ENCODE measurements at places on chromosomes 4 and X.
A peak's percentile ranks its signal among the peaks of the same experiment; 100 is the strongest.

- DNase-seq: no peak
These were observed 756.5 kb upstream of the AGA start for GRCh38 chr4:178198691-178199090.

DNA sequence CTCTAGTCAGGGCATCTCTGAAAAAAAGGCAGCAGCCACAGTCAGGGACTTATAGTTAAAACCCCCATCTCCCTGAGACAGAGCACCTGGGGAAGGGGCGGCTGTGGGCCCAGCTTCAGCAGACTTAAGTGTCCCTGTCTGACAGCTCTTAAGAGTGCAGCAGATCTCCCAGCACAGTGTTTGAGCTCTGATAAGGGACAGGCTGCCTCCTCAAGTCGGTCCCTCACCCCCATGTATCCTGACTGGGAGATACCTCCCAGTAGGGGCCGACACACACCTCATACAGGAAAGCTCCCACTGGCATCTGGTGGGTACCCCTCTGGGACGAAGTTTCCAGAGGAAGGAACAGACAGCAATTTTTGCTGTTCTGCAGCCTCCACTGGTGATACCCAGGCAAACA lies 129.0 kb downstream of the ANXA5 start:
- DNase-seq: no peak

GRCh38 chrX:39576041-39576872 lies 521.5 kb downstream of the BCOR start:
- DNase-seq: no peak

- DNase-seq: no peak
These were observed 17.5 kb downstream of the FHIP1A start for GRCh38 chr4:151426513-151426912.

GRCh38 chr4:97507587-97508245 lies 635.6 kb downstream of the STPG2 start:
- no peak for DNase-seq

DNA sequence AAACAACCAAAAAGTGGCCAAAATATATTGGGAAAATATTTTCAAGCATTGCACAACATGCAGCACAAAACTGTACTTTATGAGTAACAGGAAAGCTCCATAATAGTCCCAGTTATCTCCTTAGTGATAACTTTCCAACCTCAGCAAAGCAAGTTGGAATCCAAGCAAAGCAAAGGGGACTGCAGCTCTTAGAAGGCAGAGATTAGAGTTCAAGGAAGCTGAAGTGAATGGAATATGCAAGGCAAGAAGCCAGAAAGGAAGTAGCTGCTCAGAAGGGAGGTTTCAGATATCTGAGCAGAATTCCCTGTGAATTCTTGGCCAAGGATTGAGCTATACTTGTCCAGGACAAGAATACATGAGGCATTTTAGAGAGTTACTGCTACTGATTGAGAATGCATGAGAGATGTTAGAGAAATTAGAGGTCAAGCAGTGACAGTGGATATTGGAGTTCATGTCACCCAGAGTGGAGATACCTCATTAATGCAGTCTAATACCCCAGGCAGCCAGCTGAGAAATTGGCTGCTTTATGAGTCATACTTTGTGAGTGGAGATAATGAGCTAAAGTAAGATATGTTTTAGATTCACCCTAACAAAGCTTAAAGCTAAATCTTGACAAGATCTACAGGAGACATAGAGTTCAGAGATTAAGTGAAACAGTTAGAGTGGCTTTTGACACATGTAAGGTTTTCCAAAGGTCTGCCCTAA lies 102.8 kb downstream of the INPP4B start:
- no peak for DNase-seq

DNA sequence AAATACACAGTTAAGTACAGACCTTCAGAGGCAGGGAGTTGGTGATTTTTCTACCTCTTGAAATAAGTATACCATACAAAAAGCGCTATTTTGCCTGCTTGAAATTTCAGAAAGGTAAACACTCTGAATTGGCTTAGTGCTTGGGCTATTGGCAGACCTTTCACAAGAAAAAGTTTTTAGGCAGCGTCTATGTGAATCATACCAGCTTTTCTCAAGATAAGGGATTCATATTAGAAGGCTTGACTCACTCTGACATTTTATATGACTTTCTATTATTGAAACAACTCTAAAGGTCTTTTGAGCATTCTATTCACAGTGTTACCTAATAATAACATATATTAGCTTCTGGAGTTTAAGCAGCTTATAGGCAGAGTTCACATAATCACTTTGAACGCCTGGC lies 286.4 kb upstream of the FAT1 start:
- DNase-seq: no peak

GRCh38 chrX:7420717-7421116 lies 272.8 kb upstream of the PUDP start:
- DNase-seq: no peak

DNA sequence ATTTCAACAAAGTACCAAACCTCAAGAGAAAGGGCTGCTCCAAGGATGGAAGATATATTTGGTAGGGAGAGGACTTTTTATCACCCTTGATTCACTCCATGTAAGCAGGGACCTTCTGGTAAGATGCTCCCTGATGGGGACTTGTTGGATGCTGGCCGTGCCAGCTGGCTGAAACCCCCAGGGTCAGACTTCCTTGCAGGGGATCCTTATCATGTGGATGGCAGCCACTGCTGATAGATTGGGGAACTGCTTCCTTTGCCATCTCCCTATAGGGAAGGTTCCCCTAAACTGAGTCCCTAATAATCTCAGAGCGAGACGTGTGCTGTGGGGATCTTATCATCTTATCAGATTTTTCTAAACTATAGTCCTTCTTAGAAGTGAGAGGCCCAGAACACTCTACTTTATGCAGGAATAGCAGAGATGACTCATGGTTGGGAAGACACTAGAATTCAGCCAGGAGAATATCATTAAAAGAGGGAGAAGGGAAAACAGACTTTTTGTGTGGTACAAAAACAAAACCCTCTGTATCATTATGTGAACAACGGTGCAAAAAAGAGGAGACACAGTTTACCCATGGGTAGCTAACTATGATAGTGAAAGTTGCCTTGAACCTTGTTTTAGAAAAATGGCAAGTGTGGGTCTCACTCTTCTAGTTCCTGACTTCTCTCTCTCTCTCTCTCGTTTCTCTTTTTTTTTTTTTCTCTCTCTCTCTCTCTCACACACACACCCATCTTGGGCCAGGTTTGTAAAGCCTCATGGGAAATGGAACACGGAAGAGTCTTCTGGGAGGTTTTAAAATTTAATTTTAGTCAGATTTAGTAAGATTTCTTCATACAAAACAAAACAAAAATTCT lies 16.1 kb downstream of the RHOH start:
- DNase-seq: no peak

- no peak for DNase-seq
These were observed 210.9 kb upstream of the HTR2C start for GRCh38 chrX:114372937-114373336.

DNA sequence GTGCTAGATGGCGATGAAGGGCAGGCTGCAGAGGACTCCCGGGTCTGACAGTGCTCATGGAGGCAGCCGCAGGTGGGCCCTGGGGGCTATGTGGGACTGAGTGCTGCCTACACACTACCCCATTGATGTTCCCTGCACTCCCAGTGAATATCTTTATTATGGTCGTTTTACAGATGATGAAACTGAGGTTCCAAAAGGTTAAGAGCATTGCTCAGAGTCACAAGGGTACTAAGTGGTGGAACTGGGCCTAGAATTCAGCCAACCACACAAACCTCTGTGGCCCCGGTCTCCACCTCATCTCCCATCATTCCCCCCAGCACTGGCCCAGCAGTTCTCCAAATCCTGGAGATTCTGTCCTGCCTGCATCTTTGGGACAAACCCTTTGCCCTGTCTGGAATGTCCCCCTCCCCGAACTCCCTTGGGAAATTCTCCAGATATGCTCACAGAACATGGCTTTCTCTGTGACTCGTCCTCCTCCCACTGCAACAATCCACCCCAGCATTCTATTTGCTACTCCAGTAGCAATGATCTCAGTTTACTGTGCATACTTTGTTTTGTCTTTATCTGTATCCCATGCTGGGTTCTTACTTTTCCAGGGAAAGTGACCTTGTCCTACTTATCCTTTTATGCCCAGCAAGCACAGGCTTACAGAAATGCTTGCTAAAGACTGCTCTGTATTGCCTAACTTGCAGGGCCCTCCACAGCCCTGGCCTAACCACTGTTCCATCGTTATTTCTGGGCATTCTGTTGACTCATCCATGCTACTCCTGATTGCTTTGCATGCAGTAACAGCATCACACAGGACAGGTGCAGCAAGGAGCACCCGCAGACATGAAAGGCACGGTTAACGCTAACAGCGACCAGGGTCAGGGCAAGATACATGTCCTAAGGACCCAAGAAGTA lies 14.0 kb downstream of the PNMA6F start:
- DNase-seq: no peak

GRCh38 chr4:88003261-88003660 lies 4.2 kb upstream of the PKD2 start:
- no peak for DNase-seq

DNA sequence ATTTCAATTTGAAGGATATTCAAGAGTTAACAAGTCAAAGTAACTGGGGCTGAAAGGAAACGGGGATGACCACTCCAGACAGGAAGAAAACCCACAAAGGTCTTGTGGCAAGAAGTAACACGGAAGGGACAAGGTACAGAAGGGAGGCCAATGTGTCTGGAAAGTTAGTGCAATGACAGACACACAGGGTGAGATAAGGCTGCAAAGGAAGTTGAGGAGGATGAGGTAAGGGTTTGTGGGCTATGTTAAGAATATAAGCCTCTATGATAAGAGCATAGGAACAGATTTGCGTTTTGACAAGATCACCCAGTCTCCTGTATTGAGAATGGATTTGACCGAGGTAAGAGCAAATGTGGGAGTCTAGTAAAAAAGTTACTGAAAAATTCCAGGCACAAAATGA lies 21.9 kb upstream of the EMCN start:
- no peak for DNase-seq

GRCh38 chrX:10725071-10725470 lies 104.7 kb upstream of the MID1 start:
- no peak for DNase-seq

DNA sequence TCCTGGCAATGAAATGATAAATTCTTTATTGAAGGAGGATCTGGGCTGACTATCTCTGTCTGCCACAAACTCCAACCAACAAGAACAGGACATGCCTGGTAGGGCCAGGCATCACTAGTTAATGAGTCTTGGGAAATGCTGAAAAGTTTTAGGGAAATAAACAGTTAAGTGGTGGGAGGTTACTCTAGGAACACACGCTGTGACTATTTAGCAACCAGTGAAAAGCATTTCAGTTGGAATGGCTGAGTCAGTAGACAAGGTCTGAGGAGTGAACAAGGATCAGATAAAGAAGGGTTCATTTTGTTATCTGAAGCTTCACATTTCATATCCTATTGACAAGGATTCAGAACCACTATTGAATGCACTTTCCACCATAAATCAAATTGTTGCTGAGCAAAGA lies 394.9 kb upstream of the BOD1L1 start:
- no peak for DNase-seq

DNA sequence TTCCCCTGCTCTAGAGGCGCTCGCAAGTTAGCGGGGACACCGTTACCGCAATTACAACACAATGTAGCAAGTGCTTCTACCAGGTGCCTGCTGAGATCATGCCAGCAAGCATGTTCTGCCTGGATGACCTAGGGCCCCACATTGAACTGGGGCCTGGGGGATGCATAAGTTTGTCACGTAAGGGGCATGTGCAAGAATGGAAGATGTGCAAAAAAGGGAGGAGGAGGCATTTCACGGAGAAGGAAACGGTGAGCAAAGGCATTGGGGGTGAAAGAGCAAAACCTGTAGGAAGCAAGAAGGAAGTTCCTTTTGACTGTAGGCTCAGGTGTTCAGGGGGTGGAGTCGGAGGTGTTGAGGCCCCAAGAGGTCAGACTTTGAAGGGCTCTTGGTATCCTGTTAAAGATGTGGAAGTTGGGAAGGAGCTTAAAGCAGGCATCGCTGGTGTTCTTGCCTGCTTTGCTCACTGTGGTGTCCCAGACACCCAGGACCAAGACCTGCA lies 602 bp upstream of the SCARB2 start:
- no peak for DNase-seq

DNA sequence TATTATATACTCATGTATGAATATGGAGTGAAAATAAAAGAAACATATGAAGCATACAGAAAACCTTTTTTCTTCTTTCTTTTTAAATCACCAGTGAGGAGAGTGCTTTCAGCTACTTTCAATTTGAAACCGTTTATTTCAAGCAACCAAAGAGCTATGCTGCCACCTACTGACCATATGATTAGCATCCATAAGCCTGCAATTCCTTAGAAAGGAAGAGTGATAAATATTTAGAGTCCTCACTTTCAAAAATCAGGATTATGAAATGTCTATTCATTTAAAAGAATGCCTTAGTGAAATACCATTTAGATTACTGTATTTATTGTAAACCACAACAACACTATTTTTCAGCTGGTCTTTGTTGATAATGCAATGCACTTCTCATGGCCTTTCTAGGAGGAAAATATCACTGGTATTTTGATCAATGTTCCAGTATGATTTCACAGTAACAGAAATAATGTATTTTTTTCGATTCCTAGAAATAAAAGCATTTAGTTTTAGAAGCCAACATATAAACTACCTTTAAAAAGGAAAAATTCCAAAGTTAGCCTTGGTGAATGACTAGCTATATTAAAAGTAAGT lies 667.6 kb downstream of the PCDH18 start:
- peak; percentile 1 for DNase-seq

DNA sequence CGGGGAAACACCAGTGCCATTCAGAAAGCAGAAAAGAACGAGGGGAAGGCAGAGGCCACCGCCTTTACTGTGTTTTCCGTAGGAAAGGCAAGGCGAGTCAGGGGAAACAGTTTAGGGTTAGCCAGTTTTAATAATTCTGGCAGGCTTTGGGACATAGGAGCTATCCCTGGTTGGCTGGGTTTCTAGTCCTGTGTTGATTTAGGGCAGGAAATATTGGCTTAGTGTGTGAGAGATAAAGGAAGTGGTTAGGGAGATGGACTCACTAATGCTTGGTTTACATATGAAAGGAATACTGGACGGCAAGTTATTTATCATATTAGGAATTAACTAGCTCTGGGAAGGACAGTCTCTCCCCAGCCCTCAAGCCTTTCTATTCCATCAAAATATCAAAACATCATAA lies 53.1 kb downstream of the SYNPO2 start:
- no peak for DNase-seq
